ENCODE measurements at places on chromosomes 13 and 19.

DNA sequence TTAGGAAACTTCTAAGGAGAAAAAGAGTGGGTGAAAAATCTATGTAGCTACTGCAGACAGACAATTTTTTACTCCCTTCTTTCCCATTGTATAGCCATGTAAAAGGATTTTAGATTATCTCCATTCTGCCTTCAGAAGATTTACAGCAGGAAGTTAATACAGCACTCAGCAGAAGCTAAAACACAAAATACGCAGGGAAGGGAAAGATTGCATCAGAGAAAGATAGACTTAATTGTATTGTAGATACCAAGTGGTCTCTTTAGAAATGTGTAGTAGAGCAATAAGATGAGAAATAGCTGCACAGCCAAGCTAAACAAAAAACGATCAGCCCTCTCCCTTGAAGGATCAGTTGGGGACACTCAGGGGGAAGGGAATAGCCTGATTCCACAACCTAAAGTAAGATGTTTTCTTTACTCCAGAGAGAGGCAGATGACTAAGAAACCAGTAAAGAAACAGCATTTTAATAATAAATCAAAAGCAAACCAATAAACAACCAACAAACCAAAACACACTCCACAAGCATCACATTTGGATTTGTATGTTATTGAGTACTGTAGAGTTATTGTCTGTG lies 236.7 kb upstream of the SLITRK1 start:
- no peak for DNase-seq

DNA sequence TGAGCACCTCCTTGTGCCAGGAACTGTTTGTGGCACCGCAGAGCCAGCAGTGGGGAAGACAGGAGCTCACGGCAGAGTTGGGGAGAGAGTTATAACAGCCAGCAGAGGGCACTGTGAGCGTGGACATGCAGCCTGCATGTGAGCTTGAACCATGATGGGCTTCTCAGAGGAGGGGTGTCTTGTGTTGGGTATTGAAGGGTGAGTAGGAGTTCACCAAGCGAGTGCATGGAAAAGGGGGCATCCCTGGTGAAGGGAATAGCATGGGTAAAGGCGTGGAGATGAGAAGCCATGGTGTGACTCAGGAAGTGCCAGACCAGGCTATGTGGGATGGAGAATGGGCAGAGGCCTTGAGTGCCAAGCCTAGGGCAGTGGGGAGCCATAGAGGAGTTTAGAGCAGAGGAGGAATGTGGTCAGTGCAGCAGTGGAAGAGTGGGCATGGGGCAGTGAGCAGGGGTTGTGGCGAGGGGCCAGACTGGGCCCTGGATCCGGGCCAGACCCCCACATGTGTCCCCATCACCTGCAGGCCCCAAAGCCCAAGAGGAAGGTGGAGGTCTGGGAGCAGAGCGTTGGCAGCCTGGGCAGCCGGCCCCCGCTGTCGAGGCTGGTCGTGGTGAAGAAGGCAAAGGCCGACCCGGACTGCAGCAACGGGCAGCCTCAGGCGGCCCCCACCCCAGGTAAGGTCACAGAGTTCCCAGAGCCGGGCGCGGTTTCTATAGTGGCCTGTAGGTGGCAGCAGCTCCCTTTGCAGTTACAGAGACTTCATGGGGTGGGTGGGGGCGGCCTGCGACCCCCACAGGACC lies 11.8 kb upstream of the SHD start:
- peak; percentile 87 for DNase-seq

- no peak for DNase-seq
Measured at GRCh38 chr19:33688171-33688992, 66.6 kb downstream of the CHST8 start.

DNA sequence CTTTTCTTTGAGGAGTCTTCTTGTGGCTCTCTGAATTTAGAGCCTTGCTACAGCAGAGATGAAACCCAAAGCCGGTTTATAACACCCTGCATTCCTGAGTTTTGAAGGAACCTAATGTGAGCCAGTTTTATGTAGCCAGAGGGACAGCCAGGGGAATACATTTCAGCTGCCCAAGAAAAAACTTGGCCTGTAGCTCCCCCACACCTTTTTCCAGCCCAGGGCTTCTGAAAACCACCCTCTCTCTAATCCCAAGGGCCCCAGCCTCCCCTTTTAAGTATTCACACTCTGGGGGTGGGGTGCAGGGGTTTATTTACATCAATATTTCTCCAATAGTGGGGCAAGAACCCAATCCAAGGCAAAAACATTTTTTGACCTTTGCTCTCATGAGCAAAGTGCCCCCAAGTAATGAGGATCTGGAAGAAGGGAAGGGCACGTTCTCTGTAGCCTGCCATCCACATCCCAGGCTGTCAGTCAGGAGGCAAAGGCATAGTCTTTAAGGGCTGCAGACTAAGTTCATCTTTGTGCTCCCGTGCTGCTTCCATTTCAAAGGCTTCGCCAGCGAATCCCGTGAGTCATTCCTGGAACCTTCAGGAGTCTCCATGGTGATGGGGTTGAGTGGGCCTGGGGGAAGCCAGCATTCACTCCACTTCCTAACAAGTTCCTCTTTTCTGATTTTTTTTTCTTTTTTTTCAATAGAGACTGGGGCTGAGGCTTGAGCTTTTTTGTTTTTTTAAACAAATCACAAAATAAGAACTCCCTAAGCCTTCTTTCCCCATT lies 33.2 kb upstream of the MEDAG start:
- DNase-seq = peak; percentile 66

GRCh38 chr19:11191273-11191755 lies 6.0 kb downstream of the KANK2 start:
- no peak for DNase-seq

DNA sequence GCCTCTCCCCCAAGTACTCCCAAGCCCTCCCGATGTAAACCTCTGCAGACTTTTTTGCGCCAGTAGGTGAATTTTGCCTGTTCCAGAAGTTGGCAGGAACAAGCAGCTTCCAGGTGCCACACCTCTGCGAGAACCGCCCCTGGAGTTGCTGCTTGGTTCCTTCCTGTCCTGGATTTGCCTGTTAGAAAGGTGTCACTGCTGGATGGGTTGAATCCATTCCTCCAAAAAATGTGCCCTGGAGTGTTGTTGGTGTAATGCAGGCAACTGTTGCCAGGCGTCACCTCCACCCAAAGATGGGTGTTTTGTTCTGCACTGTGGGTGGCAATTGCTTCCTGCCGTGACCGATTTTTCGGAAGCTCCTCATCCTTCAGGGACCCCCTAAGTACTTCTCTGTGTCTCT lies 5.7 kb downstream of the PGPEP1 start:
- no peak for DNase-seq

GRCh38 chr13:58048670-58049069 lies 417.1 kb downstream of the PCDH17 start:
- no peak for DNase-seq

GRCh38 chr13:73168226-73168952 lies 109.6 kb downstream of the KLF5 start:
- no peak for DNase-seq

DNA sequence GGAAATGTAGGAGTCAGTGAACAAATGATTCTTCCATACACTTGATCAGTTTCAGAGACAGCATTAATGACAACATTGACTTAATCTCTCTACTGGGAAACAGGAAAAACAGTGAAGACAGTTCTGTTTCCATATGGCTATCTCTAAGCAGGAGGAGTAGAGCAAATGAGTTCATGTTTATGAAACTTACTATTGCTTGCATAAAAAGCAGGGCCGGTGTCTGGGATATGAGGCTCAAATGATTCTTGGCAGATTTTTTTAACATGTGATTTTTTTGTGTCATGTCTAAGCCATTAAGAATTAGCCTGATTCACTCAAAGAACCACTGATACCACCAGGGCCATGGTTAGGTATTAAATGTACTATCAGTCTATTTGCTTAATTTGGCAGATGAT lies 141.9 kb downstream of the SLC7A1 start:
- no peak for DNase-seq

Data from neural progenitor cell (in vitro differentiated cells).